SW480 (cell line): ENCODE measurements at places on chromosomes 11 and 22.

GRCh38 chr11:47971501-47971900 lies 8.9 kb upstream of the PTPRJ start:
- no peak for DNase-seq

- no peak for DNase-seq
These were observed 21.7 kb upstream of the BAIAP2L2 start for GRCh38 chr22:38132136-38132535.

DNA sequence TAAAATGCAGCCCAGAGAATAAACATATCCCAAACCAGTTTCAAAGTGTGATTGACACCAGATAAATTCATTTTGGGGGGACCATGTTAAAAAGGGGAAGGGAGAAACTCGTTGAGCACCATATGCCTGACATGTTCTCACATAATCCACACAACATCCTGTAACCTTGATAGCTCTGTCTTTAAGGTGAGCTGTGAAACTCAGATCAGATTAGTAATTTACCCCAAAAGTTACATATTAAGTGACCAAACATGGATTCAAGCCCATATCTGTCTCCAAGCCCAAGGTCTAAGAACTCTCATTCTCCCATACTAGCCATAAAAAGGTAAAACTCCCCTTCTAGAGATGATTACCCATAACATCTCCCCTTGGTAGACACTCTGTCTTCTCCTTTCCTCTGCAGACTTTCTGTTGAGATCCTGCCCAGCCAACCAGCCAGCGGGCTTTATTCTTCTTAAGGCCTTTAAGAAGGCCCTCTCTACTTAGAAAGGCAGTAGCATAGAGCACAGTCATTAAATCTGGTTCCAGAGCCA lies 150.7 kb downstream of the CCDC34 start:
- DNase-seq = no peak

DNA sequence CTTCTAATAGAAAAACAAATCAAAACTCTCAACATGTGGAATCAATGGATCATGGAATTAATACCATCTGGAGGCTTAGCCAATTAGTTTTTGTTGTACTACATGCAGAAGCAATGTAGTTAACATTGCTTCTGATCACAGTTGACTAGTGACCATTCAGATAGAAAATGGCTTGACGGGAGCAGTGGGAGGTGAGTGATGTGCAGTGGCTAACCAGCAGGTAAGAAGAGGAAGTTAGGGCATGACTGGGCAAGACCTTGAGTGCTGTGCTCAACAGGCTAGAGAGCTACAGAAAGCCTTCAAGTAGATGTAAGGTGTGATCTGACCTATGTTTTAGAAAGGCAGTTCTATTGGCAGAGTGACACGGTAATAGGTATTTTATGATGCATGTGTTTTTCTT lies 60.7 kb upstream of the ALKBH3 start:
- no peak for DNase-seq

DNA sequence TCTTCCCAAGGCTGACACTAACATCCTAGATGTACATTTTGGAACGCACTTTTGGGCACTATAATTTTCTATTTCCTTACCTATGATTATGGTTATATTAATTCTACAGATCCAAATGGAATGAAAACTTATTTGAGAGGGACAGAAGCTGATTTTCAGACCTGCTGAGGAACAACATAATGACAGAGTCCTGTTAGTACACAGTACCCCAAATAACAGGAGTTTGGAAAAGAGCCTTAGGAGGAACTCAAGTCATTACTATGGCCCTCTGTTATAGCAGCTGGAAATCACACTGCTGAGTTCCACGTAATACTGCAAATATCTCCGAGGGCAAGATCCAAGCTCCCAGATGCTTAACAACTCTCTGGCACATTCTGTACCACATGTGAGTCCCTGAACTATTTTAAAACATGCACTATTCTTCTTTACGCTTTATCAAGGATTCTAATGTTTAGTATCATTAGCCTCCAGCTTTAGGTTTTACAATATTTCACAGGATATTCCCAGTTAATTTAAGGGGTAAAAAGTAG lies 1027.7 kb upstream of the CCDC90B start:
- DNase-seq = no peak

GRCh38 chr22:44337678-44338004 lies 24.9 kb upstream of the SHISAL1 start:
- peak; percentile 66 for DNase-seq

DNA sequence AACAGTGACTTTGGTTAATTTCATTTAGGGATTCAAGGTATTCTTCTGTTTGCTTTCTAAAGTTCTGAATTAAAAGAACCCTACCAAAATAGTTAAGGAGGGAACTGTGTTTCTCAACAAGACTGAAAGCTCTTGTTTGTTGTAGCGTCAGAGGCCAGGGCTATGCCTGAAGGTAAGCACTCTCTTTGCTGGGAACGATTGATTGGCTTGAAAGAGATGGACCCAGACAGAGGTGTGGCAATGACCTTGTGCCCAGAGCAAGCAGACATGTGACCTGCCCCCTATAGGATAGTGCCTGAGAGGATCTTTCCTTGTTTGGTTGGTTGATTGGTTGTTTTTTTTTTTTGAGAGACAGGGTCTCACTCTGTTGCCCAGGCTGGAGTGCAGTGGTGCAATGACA lies 68.3 kb upstream of the CECR2 start:
- no peak for DNase-seq
